ENCODE measurements at places on chromosomes 3 and 15.

- no peak for DNase-seq
Measured at GRCh38 chr3:124741027-124741426, 10.8 kb downstream of the UMPS start.

DNA sequence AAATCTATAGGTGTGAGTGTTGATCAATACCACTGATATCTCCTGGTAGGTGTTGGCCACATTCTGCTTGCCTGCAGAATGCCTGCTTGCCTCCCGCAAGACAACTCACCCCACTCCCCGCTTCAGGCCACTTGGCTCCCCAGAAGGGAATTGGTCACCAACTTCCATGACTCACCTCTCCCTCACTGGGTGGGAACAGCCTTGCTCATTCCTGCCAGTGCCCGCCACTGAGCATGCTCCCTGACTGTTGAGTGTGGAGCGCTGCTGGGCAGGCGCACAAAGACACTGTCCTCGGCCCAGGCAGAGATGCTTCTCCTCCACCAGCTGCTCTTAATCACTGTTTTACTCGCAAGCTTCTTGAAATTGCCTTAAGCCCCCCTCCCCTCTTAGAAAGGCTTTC lies 57.3 kb upstream of the PPP2R3A start:
- peak; percentile 83 for DNase-seq

- DNase-seq, result peak; percentile 70
Measured at GRCh38 chr15:63291507-63291906, 14.1 kb downstream of the APH1B start.

GRCh38 chr3:53342353-53342752 lies 5.0 kb downstream of the DCP1A start:
- no peak for DNase-seq

GRCh38 chr3:195125646-195126045 lies 145.3 kb downstream of the XXYLT1 start:
- no peak for DNase-seq

GRCh38 chr3:63911509-63911872 lies 692 bp downstream of the SCAANT1 start:
- no peak for DNase-seq

DNA sequence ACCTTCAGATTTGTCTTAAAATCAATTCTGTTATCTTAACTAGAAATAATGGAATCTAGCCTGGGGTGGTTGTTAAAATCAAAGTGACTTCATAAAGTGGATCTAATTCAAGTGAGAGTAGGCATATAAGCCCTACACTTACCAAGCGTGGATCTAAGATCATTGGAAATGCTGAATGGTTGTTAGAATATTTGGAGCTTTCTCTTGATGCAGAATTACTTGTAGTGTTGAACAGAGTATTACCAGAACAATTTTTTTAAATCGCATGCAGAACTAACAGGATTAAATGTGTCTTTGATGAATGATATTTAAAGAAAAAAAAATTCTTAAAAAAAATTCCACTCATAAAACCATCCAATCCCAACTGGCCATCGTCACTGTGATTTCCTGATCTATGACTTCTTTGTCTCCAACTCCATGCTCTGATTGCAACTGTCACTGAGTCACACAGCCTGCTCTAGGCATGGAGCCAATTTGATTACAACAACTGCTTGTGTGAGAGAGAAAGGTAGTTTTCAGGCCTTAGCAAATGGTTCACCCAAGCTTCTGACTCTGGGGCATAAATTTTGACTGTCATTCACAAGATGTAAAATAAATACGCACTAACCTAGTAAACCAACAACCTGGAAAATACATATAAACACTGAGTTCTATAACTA lies 25.9 kb upstream of the SPRED1 start:
- peak; percentile 86 for DNase-seq

GRCh38 chr3:171851660-171852058 lies 8.5 kb downstream of the TMEM212 start:
- peak; percentile 67 for DNase-seq

DNA sequence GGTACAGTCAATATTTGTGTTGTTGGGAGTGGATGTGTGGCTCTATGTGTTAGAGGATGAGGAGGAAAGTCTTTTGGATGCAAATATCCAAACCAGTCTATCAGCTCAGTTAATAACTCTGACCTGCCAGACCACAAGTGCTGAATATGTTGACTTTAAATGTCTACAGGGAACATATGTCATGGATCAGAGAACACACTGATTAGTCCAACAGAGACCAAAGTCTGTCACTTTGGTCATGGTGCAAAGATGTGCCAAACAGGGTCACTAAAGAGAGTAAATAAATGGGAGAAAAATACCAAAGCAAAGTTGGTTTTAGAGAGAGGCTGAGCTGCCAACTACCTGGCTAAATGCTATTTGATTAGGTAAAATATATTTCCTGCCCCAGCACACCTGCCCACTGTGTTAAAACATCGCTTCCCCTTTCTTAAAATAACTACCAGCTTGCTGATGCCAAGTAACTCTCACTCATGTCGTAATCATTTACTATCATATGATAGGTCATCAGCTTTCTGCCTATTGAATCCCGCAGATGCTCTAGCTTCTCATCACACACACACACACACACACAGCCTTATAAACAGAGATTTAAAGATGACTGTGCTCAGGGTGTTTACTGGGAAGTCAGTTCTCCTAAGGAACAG lies 173.3 kb downstream of the PDZRN3 start:
- DNase-seq, result no peak
